Smooth muscle cell of trachea (primary cell): ENCODE measurements at places on chromosomes 5 and 9. TPM values are rescaled to one million over a fixed set of nuclear protein-coding genes. Genes with fewer than 3 reads are reported as not detected.

The PCDHB15 gene
- under 0.01 and 0.66 TPM in 2 replicates for total RNA-seq

The INSL4 gene
- not detected in 2 replicates for total RNA-seq

The EIF4EBP3 gene
- 1.5 and 3.3 TPM in 2 replicates for total RNA-seq

The FOXD4 gene
- 0.17 TPM in 1 of 2 replicates, not detected in the other for total RNA-seq

The IRX1 gene
- not detected in 2 replicates for total RNA-seq

The TRIM36 gene
- 0.29 and 0.33 TPM in 2 replicates for total RNA-seq

The WNT8A gene
- not detected in 2 replicates for total RNA-seq

The SLC4A9 gene
- not detected in 2 replicates for total RNA-seq

The SLC9A3 gene
- total RNA-seq, result 0.87 and 1.3 TPM in 2 replicates

The SLC6A3 gene
- total RNA-seq, result under 0.01 TPM in 1 of 2 replicates, not detected in the other

The BTNL3 gene
- not detected in 2 replicates for total RNA-seq

The ORM2 gene
- not detected in 2 replicates for total RNA-seq

The MCIDAS gene
- not detected in 2 replicates for total RNA-seq

The CHSY3 gene
- 1.7 and 2.0 TPM in 2 replicates for total RNA-seq

The TRIO gene
- total RNA-seq, result 296 and 319 TPM in 2 replicates

The BAAT gene
- total RNA-seq, result not detected in 2 replicates

The GRXCR2 gene
- total RNA-seq, result not detected in 2 replicates

The LECT2 gene
- total RNA-seq, result not detected in 2 replicates

The TAF11L7 gene
- total RNA-seq, result not detected in 2 replicates

The RUFY1 gene
- 52.5 and 57.6 TPM in 2 replicates for total RNA-seq

The CD14 gene
- 0.44 and 0.50 TPM in 2 replicates for total RNA-seq

The QSOX2 gene
- 12.2 and 18.9 TPM in 2 replicates for total RNA-seq

The C5 gene
- total RNA-seq, result 5.1 and 8.9 TPM in 2 replicates

The PDE6A gene
- not detected in 2 replicates for total RNA-seq

The TPRN gene
- 7.7 and 11.6 TPM in 2 replicates for total RNA-seq

The SPATA31A3 gene
- not detected in 2 replicates for total RNA-seq

The IFNB1 gene
- total RNA-seq, result not detected in 2 replicates

The ZNF474 gene
- 0.33 TPM in 1 of 2 replicates, not detected in the other for total RNA-seq

The PHF24 gene
- under 0.01 TPM in 1 of 2 replicates, not detected in the other for total RNA-seq

The GLRA1 gene
- not detected in 2 replicates for total RNA-seq

The CD180 gene
- under 0.01 TPM in 1 of 2 replicates, not detected in the other for total RNA-seq

The FAM153A gene
- 0.66 TPM in 1 of 2 replicates, not detected in the other for total RNA-seq

The CDC20B gene
- total RNA-seq, result under 0.01 TPM in 1 of 2 replicates, not detected in the other

The FOXD4L5 gene
- total RNA-seq, result 0.15 and 0.17 TPM in 2 replicates

The TMEM174 gene
- not detected in 2 replicates for total RNA-seq

The PCDHA8 gene
- total RNA-seq, result under 0.01 and 0.15 TPM in 2 replicates

The PCDHB3 gene
- total RNA-seq, result 0.29 and 0.50 TPM in 2 replicates

The KIF12 gene
- under 0.01 TPM in 1 of 2 replicates, not detected in the other for total RNA-seq

The GDNF gene
- 0.29 and 1.2 TPM in 2 replicates for total RNA-seq

The HCN1 gene
- not detected in 2 replicates for total RNA-seq

The KIF24 gene
- total RNA-seq, result 0.50 and 3.2 TPM in 2 replicates

The RGS7BP gene
- total RNA-seq, result not detected in 2 replicates

The SLC6A19 gene
- total RNA-seq, result not detected in 2 replicates

The SMIM33 gene
- total RNA-seq, result not detected in 2 replicates

The TAF11L10 gene
- not detected in 2 replicates for total RNA-seq

The PDCD1LG2 gene
- 5.3 and 6.3 TPM in 2 replicates for total RNA-seq

The LRRTM2 gene
- total RNA-seq, result 2.2 and 2.6 TPM in 2 replicates

The CER1 gene
- total RNA-seq, result not detected in 2 replicates

The NTRK2 gene
- total RNA-seq, result 0.15 and 0.17 TPM in 2 replicates

The ADGRV1 gene
- total RNA-seq, result 0.50 and 0.58 TPM in 2 replicates
